HS-5 (cell line): ENCODE measurements at places on chromosomes 2 and 18.

DNA sequence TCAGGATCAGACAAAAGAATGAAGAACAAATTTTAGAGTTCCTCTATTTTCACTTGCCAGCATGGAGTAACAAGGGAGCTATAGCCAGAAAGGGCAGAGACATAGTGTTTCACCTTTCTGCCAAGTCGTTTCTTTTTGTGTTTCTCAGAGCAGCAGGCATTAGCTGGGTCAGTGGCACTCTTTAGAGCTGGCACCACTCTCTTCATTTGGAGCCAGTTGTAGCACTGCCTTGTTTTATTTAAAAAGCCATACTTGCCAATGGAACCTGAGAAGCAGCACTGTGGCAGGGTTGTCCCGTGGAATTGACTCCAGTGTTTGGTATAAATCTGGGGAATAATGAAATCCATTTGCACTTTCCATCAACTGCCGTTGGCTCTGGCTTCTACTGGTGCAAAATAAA, 64.0 kb downstream of the LRRTM4 start:
- no peak for DNase-seq

- no peak for DNase-seq
These were observed 32.1 kb upstream of the LCLAT1 start for GRCh38 chr2:30414961-30415360.

DNA sequence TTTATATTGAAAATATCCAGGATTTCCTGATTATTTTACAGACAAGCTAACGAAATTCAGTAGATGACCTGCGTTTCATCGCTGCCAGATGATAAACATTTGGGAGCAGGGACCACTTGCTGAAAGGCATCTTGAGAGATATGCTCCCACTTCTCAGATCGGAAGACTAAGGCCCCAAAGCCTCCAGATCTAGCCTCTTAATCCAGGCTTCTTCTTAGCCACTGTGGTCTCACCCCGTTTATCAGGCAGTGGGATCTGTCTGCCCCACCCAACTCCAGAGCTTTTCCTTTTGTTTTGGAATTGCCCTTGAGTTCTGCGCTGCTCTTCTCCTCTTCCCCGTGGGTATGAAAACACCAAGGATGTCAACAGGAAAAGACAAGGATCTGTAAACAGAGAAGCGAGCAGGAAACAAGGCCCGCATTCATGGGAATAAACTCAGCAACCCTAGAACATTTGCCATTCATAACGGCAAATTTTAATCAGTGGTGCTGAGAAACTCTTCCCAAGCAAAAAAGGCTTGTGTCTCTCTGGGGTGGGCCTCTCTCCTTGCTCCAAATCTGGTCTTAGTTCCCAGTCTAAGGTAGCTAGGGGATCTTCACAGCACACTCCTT, 21.4 kb downstream of the MYL12B start:
- no peak for DNase-seq

DNA sequence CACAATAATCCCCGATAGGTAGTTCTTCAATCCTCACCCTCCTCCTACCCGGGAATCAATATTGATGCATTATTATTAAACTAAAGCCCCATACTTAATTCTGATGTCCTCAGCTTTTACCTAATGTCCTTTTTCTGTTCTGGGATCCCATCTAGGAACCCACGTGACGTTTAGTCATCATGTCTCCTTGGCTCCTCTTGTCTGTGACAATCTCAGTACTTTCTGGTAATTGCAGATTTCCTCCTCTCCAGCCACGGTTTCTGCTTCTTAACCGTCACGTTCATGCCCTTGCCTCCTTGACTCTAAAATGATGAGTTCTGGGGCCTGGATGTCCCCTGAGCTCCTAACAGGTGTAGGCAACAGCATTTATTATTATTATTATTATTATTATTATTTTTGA, 2.9 kb upstream of the DGKD start:
- no peak for DNase-seq

DNA sequence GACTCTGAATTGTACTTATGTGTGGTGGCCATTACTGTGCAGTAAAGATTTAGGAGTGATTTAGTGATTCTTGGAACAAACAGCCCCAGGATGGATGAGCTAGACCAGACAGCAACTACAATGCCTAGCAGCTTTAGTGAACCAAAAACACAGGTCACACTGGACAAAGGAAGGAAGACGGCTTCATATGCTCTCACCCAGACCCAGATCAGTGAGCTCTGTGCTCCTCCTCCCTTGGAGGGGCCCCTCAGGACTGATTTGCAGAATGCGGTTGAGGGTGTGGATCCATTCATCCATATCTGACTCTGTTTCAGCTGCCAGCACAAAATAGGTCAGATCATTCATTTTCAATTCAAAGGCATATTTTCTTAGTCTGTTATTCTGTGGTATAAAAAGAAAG, 159.7 kb upstream of the CCDC195 start:
- DNase-seq: no peak

GRCh38 chr2:85400023-85400422, 10.1 kb downstream of the CAPG start:
- no peak for DNase-seq

DNA sequence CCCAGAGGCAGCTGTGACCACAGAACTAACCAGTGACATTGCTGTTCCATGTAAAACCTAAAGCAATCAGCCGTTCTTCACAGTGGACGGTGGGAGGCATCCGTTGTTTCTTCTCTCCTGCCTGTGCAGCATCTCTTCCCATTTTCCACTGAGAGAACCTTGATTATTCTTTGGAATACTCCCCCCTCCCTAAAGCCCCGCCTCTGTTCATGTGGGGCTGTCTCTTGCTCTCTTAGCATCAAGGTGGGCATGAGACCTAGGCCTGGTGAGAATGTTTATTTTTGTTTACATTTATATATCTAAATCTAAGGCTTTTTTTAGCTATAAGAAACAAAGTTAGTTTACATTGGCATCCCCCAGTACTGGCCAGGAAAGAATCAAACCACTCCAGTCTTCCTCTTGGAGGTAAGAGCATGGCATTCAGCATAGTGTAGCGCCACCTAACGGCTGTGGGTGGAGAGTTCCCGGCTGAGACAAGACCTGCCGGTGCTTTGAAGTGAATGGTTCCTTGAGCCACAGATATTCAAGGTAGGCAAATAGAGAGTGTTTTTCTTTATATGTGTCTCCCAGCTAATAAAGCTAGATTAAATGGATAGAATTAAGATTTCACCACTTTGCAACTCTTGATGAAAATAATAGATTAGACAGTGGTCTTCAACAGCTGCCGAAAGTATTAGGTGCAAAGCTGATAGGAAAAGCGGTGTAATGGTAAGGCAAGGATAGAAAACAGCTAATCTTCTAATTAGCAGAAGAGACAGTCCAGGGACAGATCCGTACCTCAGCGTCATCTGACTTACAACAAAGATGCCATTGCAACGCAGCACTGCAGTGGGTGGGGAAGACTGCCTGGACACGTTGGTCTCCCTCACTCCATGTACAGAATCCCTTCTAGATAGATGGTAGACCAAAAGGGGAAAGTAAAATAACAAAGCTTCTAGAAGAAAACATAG, 219.6 kb upstream of the RAB12 start:
- DNase-seq: peak; percentile 4

DNA sequence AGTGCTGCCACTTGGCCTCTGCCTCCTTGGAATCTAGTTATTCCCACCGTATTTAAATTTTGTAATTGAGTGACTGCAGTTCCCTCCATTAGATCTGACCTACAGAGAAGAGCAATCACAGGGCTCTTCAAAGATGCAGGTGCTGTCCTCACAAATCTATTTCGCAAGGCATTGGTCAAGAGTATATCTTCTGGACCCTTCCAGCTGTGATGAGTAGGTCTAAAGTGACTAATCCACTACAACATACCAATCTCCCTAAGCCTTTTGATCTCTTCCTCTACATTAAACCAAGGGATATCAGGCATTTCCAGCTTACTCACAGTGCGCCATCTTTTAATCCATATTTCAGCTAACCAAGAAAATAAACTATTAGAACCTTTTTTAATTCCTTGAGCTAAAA, 65.1 kb upstream of the COL3A1 start:
- peak; percentile 40 for DNase-seq

GRCh38 chr2:214989187-214989586, 149.2 kb downstream of the ABCA12 start:
- no peak for DNase-seq

GRCh38 chr18:68564351-68564750, 150.6 kb downstream of the TMX3 start:
- DNase-seq: no peak

GRCh38 chr2:189543367-189543766, 37.2 kb downstream of the SLC40A1 start:
- no peak for DNase-seq
